NCI-H1694 (cell line): ENCODE measurements at places on chromosomes 5 and 9.

GRCh38 chr5:78797936-78798672 lies 149.5 kb upstream of the LHFPL2 start:
- no peak for DNase-seq

GRCh38 chr9:96654450-96655197 lies 493 bp downstream of the PRXL2C start:
- peak; percentile 30 for DNase-seq

- DNase-seq, result no peak
Observed at GRCh38 chr9:125137200-125137599, 6.1 kb downstream of the SCAI start.

GRCh38 chr9:74783408-74783807 lies 104.3 kb downstream of the TRPM6 start:
- no peak for DNase-seq

GRCh38 chr5:96370976-96371375 lies 62.1 kb downstream of the PCSK1 start:
- DNase-seq, result peak; percentile 64

DNA sequence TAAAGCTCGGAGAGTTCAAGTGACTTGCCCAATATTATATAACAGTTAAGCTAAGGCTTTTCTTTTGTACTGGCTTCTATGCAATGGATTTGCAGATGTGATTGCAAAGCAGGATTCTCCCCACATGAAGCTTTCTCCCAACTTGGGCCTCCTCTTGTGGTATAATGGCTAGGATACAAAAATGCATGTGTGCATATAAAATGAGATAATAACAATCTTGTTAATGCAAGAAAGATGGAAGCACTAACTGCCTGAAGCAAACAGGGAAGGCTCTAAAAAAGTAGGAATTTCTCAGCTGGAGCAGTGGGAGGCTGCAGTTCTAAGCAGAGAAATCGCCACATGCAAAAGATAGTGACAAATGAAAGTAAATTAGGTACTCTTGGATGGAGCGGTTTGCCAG lies 444.2 kb upstream of the RIOK2 start:
- DNase-seq, result no peak

GRCh38 chr5:142275496-142275895 lies 49.3 kb downstream of the SPRY4 start:
- DNase-seq, result no peak

GRCh38 chr9:130215341-130216119 lies 43.3 kb downstream of the NCS1 start:
- DNase-seq, result no peak

- DNase-seq, result no peak
Observed at GRCh38 chr5:149712439-149713147, 17.5 kb upstream of the PPARGC1B start.

GRCh38 chr9:113393281-113393680 lies 7.8 kb downstream of the ALAD start:
- no peak for DNase-seq

GRCh38 chr9:99582814-99583213 lies 238.9 kb upstream of the NR4A3 start:
- DNase-seq, result no peak

GRCh38 chr5:141825241-141825671 lies 53.0 kb downstream of the PCDH1 start:
- no peak for DNase-seq

- no peak for DNase-seq
Observed at GRCh38 chr5:56674441-56674840, 140.9 kb upstream of the MAP3K1 start.

DNA sequence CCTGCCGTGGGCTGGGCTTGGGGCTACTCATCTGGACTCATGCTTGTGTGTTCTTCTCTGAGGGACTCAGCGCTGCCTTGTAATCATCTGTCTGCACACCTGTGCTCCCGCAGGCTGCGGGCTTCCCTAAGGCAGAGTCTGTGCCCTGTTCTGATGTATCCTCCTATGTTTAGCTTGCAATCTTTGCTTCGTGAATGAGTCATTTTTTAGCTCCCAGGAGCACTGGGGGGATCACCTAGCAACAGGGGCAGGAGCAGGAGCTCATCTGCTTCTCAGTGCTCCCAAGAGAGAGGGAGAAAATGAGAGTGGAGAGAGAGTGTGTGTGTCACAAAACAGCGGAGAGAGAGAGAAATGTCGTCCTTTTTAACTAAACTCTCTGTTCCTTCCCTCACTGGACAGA lies 202.4 kb upstream of the ZNF618 start:
- no peak for DNase-seq

- no peak for DNase-seq
Observed at GRCh38 chr5:61202213-61202612, 39.9 kb upstream of the SMIM15 start.

DNA sequence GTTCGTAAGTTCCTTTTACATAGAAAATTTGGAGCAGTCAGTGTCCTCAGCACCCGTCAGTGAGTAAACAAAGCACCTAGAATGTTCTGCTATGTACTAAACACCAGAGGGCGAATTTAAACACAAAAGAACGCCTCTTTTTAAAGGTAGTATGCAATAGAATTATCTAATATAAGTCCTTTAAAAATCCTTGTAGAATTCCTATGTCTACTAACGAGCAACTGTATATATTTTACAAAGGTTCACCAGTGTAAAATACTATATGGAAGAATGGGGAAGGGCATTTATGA lies 499 bp upstream of the TMEM232 start:
- DNase-seq, result no peak

- DNase-seq, result no peak
Observed at GRCh38 chr5:95148453-95148852, 136.4 kb downstream of the MCTP1 start.

GRCh38 chr5:97838214-97838613 lies 655.2 kb upstream of the RIOK2 start:
- DNase-seq, result no peak

DNA sequence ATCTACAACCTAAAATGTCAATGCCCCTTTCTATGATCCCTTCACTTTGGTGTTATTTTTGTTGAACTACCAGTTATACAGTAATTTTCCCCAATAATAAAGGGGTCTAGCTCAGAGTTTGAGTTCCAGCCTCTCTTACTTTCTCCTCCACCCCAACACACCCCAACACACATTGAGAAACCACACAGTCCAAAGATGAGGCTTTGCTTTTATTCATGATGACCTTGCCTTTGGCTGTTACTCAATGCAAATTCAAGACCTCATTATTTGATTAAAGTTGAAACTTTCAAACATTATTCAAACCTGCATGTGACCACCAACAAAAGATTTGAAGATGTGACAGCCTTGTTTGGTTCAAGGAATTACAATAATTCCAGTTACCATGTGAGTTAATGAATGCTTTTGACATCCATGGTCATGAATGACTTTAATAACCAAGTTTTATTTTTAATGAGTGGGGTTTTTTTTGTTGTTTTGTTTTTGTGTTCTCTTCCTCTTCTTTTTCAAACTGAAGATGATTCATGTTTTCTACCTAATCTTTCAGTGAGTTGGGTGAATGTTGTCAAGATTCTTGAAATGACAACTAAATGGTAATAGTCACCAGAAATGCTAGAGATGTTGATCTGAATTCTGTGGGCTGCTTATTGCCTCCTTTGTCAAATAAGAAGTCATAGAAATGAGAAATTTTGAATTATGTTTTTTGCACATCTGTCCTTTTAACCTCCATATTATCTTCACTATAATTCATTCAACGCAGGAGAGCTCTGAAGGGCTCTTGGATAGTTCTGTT lies 106.0 kb downstream of the HACD4 start:
- DNase-seq, result no peak

DNA sequence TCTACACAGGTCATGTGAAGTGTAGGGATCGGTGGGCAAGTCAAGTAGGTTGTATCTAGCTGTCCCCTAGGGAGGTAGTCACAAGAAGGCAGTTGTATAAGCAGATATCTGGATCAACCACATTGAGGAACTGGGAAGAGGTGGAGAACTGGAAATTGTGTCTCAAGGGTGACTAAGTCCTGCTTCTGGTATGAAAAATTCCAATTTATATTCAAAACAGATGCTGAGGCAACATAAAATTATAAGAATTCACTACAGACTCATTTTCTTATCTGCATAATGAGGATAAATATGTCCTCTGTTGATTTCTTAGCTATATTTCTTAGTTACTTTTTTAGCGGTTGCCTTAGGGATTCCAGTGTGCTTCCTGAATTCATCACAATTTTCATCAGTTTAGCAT lies 46.8 kb downstream of the GALNT12 start:
- DNase-seq, result no peak

DNA sequence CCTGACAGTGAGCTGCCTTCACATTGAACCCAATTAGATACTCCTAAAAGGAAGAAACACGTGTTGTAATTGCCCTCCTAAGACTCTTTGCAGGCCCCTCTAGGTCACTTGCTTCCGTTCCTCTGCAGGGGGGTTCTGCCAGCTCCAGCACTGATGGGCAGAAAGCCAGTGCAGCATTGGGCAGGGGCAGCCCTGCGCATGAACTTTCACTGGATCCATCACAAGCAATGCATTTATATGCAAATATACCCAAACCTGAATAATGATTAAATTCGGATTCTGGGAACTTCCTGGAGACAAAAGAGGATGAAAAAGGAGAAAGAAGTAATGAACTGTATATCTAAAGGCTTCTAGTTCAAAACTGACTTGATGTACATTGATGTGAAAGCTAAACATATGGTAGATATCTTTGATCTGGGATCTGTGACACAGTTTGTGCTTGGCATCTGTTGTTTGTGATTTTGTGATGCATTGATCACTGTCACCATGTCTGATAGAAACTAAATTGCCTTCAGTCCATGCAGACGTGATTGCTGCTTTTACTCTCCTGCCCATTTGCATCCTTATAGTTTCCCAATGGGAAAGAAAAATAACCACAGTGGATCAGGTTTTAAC lies 313.4 kb downstream of the DEPDC1B start:
- peak; percentile 38 for DNase-seq

DNA sequence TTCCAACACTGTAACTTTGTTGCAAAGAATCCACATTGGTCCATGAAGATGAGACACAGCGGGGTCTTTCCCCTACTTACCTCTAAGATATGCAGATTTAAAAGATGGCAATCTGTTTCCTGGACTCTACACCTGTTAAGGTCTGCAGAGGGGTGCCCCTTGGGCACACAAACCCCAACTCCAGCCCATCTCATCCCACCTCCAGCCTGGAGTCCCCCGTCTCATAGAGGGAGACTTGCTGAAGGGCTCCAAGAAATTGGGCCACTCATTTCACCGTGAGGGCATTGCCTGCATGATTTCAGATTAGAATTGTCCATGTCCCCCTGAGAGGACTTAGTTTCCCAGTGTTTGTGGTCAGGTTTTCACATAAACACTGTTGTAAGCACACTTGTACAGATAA lies 365.7 kb downstream of the IRX2 start:
- DNase-seq, result no peak

- DNase-seq, result no peak
Observed at GRCh38 chr9:16572005-16572734, 298.3 kb downstream of the BNC2 start.

- no peak for DNase-seq
Observed at GRCh38 chr9:125694478-125694877, 12.5 kb downstream of the MAPKAP1 start.

DNA sequence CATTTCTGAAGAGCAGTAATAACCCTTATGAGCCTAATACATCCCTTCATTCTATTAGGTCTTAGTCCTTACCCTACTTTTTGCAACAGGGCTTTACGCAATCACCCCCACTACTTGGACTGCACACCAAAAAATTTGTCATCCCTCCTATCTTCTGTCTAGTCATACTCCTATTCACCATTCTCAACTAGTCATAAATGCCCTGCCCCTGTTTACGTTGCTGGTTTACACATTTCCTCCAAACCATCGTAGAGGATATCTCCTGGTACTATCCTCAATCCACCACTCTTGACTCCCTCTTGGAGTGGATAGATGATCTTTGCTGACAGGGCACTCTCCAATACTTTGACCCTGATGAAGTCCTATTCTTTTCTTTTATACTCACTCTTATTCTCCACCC lies 98.2 kb upstream of the CCNG1 start:
- DNase-seq, result no peak

DNA sequence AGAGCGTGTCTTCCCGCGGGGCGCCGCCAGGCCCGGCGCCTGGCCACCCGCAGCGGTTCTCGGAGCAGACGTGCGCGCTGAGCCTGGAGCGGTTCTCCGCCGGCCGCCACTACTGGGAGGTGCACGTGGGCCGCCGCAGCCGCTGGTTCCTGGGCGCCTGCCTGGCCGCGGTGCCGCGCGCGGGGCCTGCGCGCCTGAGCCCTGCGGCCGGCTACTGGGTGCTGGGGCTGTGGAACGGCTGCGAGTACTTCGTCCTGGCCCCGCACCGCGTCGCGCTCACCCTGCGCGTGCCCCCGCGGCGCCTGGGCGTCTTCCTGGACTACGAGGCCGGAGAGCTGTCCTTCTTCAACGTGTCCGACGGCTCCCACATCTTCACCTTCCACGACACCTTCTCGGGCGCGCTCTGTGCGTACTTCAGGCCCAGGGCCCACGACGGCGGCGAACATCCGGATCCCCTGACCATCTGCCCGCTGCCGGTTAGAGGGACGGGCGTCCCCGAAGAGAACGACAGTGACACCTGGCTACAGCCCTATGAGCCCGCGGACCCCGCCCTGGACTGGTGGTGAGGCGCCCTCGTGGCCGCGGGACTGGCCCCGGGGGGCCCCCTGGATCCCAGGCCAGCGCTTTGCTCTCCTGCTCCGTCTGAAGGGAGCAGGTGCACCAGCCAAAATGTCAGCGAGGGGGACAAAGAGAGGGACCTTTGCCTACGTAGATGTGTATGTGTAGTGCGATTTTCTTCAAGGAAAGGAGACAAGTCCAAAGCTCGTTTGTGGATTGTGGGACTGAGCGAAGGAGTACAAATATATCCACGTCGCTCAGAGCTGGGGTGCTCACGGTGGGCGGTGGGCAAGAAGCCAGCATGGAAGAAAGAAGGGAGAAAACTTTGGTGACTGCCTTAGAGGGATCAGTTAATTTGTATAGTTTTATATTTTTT lies 19.5 kb downstream of the BTNL9 start:
- DNase-seq, result no peak

DNA sequence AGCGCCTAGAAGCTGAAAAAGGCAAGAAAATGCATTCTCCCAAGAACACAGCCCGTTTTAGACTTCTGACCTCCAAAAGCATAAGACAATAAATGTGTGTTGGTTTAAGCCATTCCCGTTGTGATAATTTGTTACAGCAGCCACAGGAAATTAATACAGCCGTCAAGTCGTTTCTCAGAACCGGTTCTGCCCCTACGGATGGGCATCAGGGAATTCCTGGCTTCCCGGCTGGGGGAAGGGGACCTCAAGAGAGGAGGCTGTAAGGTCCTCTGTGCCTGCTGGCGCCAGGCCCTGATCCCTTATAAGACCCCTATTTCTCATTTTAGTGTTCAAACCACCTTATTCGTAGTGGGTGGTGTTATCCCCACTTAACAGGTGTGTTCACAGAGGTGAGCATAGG lies 50.6 kb upstream of the RPL26L1 start:
- no peak for DNase-seq

GRCh38 chr5:158485047-158485446 lies 614.7 kb downstream of the EBF1 start:
- no peak for DNase-seq

- no peak for DNase-seq
Observed at GRCh38 chr9:9523476-9524139, 1089.2 kb downstream of the PTPRD start.
